Neural cell (in vitro differentiated cells): ENCODE measurements at places on chromosomes 6 and 20. TPM values are rescaled to one million over a fixed set of nuclear protein-coding genes. Genes with fewer than 3 reads are reported as not detected.

Gene ZBTB2
- 8.9 and 10.3 TPM in 2 replicates for polyA plus RNA-seq

Gene SLC26A8
- polyA plus RNA-seq = not detected in 2 replicates

Gene CABLES2
- 8.3 and 8.6 TPM in 2 replicates for polyA plus RNA-seq

Gene GJA1
- polyA plus RNA-seq = 2.3 and 3.5 TPM in 2 replicates

Gene KIZ
- 2.1 and 3.6 TPM in 2 replicates for polyA plus RNA-seq

Gene TRIM40
- not detected in 2 replicates for polyA plus RNA-seq

Gene STMN3
- 268 and 322 TPM in 2 replicates for polyA plus RNA-seq

Gene EPPIN
- polyA plus RNA-seq = not detected in 2 replicates

Gene CYP39A1
- 1.4 and 2.0 TPM in 2 replicates for polyA plus RNA-seq

Gene ESR1
- polyA plus RNA-seq = 0.14 TPM in 1 of 2 replicates, not detected in the other

Gene C20orf204
- 6.0 and 6.4 TPM in 2 replicates for polyA plus RNA-seq

Gene PRKN
- polyA plus RNA-seq = 1.2 and 3.4 TPM in 2 replicates

Gene IRAK1BP1
- polyA plus RNA-seq = 5.3 and 6.6 TPM in 2 replicates

Gene IL20RA
- polyA plus RNA-seq = not detected in 2 replicates

Gene ZCCHC3
- 15.5 and 19.5 TPM in 2 replicates for polyA plus RNA-seq

Gene TTLL9
- 6.1 and 8.0 TPM in 2 replicates for polyA plus RNA-seq

Gene RHAG
- not detected in 2 replicates for polyA plus RNA-seq

Gene PBX2
- polyA plus RNA-seq = 53.2 and 78.7 TPM in 2 replicates

Gene APCDD1L
- polyA plus RNA-seq = not detected in 2 replicates

Gene MMP24
- polyA plus RNA-seq = 57.4 and 68.9 TPM in 2 replicates

Gene KIAA0408
- polyA plus RNA-seq = 109 and 156 TPM in 2 replicates

Gene PXDC1
- polyA plus RNA-seq = 3.9 and 4.2 TPM in 2 replicates

Gene HS3ST5
- not detected in 2 replicates for polyA plus RNA-seq

Gene LAMA2
- polyA plus RNA-seq = 0.12 and 2.5 TPM in 2 replicates

Gene TDRD6
- 0.84 and 0.92 TPM in 2 replicates for polyA plus RNA-seq

Gene PRDM13
- not detected in 2 replicates for polyA plus RNA-seq

Gene TNFAIP3
- 0.20 and 0.70 TPM in 2 replicates for polyA plus RNA-seq

Gene TMEM200A
- 30.7 and 31.3 TPM in 2 replicates for polyA plus RNA-seq

Gene NHLRC1
- 0.32 and 1.2 TPM in 2 replicates for polyA plus RNA-seq

Gene AHCY
- polyA plus RNA-seq = 37.1 and 47.8 TPM in 2 replicates

Gene XPO5
- 28.5 and 36.0 TPM in 2 replicates for polyA plus RNA-seq

Gene XKR7
- polyA plus RNA-seq = 9.6 and 12.8 TPM in 2 replicates

Gene FOXS1
- not detected in 2 replicates for polyA plus RNA-seq

Gene DPM1
- 95.5 and 137 TPM in 2 replicates for polyA plus RNA-seq

Gene MRAP2
- 1.0 and 1.4 TPM in 2 replicates for polyA plus RNA-seq

Gene STMND1
- 0.59 TPM in 1 of 2 replicates, not detected in the other for polyA plus RNA-seq

Gene NT5DC1
- 0.78 and 1.3 TPM in 2 replicates for polyA plus RNA-seq

Gene OR2B6
- not detected in 2 replicates for polyA plus RNA-seq

Gene TFAP2A
- 0.78 TPM in 1 of 2 replicates, not detected in the other for polyA plus RNA-seq

Gene PSORS1C1
- polyA plus RNA-seq = not detected in 2 replicates

Gene ARMH2
- 0.73 TPM in 1 of 2 replicates, not detected in the other for polyA plus RNA-seq

Gene TRIM10
- not detected in 2 replicates for polyA plus RNA-seq

Gene PEX3
- polyA plus RNA-seq = 26.2 and 37.9 TPM in 2 replicates

Gene AKAP12
- polyA plus RNA-seq = 20.1 and 21.5 TPM in 2 replicates

Gene EYA4
- 2.6 and 2.9 TPM in 2 replicates for polyA plus RNA-seq

Gene BACH2
- 45.5 and 52.7 TPM in 2 replicates for polyA plus RNA-seq

Gene FAM209B
- 1.1 TPM in 1 of 2 replicates, not detected in the other for polyA plus RNA-seq

Gene VWA7
- polyA plus RNA-seq = 5.3 and 5.7 TPM in 2 replicates

Gene ZBTB46
- polyA plus RNA-seq = 15.0 and 21.0 TPM in 2 replicates

Gene CST7
- not detected in 2 replicates for polyA plus RNA-seq

Gene SLC13A3
- 5.5 and 8.3 TPM in 2 replicates for polyA plus RNA-seq

Gene UST
- 6.3 and 7.5 TPM in 2 replicates for polyA plus RNA-seq

Gene MLIP
- polyA plus RNA-seq = 0.32 TPM in 1 of 2 replicates, not detected in the other

Gene ATP6V1G2
- 56.7 and 76.7 TPM in 2 replicates for polyA plus RNA-seq

Gene TNFRSF6B
- 9.4 TPM in 1 of 2 replicates, not detected in the other for polyA plus RNA-seq

Gene POPDC3
- polyA plus RNA-seq = not detected in 2 replicates

Gene TRAM2
- 0.41 and 0.76 TPM in 2 replicates for polyA plus RNA-seq

Gene SSTR4
- polyA plus RNA-seq = not detected in 2 replicates

Gene C6orf47
- 17.2 and 24.3 TPM in 2 replicates for polyA plus RNA-seq

Gene PTGIS
- polyA plus RNA-seq = 3.0 and 3.2 TPM in 2 replicates
